Activated CD8-positive, alpha-beta memory T cell treated with anti-CD3 and anti-CD28 coated beads for 1 hour (primary cell): ENCODE measurements at places on chromosomes 5 and 9.

DNA sequence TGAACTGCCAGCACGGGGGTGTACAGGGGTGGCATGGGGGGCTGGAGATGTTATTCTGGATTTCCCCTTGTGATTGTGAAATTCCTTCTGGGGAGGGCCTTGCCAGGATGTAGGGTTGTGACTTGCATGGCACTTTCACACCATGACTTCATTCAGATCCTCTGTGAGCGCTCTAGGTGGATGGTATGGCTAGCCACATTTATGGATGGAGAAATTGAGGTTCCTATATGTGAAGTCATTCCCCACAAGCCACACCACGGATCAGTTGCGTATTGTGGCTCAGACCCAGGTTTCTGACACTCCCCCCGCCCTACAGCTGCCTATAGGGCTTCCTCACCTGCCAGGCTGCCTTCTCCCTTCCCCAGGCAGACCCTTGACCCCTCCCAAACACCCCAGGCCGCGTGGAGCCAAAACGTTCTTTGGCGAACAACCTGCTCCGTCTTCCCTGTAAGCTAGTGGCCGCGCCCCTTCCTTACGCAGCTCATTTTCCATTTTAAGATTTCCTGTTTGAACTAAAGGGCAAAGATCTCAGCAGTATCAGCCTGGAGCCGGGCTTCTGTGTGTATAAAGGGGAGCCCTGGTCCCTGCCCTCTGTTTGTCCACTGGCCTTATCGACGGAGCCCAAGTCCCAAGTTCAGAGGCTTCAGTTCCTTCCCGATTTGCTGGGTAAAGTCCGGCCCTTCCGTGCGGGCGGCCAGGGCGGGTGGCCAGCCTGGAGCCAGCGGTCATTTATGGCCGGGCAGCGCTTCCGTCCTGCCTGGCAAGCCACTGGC lies 97.8 kb upstream of the KLF4 start:
- DNase-seq = no peak

GRCh38 chr9:29006628-29007027 lies 1433.3 kb upstream of the C9orf72 start:
- DNase-seq = no peak

- no peak for DNase-seq
Measured at GRCh38 chr5:65041296-65042158, 272.8 kb downstream of the CWC27 start.

- DNase-seq = no peak
Measured at GRCh38 chr9:87898151-87898550, 15.5 kb downstream of the SPATA31E1 start.

DNA sequence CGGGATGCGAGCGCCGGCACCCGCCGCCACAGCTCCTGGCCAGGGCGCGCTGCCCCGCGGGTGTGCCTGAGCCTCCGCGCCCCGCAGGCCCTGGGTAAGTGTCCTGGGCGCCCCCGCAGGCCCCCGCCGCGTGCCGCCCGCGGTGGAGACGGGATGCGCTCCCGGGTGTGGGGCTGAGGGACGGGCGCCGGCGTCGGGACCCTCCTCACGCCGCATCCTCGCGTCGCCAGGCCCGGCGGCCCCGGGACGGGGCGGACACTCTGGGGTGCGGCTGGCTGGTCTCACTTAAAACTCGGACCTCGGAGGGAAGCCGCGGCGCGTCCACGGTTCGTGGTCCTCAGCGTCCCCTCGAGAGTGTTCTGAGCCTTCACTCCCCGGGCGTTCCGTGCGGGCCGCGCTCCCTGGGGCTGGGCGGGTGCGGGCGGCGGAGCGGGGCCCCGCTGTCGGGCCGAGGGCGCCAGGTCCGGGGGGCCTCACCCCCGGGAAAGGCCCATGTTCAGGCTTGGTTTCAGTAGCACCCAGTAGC lies 275 bp downstream of the AHRR start:
- no peak for DNase-seq

DNA sequence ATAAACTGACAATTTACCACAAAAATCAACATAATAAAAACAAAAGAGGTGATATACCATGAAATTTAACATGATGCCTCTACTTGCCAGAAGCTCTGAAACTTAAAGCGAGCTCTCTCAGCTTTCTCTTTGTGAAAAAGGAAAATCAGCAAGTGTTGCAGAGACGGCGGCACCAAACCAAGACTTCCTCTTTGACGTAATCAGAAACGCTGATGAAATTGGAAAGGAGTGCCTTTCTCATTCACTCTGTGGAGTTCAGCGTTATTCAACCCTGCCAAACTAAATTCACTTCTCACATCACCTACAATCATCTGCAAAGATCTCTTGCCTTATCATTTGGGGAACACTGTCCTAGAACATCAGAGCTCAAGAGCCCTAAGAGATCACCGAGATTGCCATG lies 32.2 kb downstream of the ANXA6 start:
- DNase-seq = no peak

DNA sequence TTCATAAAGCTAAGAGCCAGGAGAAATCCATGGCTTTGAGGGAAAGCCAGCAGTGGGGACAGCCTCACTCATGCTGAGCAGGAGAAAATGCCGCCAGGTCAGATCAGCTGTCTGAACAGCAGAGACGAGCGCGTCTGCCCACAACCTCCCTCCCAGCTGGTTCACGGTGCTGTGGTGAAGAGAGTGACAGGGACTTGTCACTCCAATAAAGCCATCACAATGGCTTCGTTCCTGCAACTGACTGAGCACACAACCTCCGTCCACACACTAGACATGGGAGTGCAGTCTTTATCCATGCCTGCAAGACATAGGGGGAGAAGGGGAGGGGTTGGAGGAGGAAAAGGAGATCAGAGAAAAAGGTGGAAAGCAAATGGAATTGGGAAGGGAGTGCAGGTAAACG lies 206.9 kb downstream of the GABBR2 start:
- DNase-seq = no peak

DNA sequence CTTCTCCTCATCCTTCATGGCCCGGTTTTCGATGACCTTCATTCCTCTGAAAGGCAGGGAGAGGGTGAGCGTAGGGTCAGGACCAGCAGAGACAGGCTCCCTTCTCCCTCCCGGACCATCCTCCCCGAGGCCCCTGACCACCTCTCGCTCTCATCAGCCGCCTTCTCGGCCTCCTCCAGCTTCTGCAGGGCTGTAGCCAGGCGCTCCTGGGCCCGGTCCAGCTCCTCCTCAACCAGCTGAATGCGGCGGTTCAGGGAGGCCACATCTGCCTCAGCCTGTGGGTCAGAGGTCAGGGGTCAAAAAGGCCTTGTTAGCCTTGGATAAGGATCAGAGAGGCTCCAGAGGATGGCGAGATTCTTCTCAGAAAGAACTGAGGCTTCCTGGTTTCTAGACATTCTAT lies 4.2 kb downstream of the TPM2 start:
- no peak for DNase-seq

DNA sequence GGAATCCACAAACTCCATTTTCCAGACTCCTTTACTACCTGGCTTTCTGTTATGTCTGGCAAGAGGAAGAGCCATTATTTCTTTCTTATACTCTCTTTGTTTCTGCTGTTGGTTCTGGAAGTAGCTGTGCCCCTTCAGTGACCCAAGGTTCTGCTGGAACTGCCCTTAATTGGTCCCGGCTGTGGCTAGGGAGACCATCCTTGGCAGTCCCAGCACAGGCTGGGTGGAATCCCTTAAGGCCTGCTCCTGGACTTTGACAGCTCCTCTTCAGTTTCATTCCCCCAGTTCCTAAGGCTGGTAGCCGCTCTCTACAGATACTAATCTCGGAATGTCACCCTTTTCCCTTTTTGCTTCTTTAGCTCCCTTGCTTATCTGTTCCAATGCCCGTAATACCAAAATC lies 81.9 kb upstream of the GLIS3 start:
- no peak for DNase-seq

- DNase-seq = no peak
Measured at GRCh38 chr9:72278959-72279358, 86.0 kb downstream of the ZFAND5 start.

GRCh38 chr9:68500457-68501381 lies 40.0 kb downstream of the TMEM252 start:
- no peak for DNase-seq

GRCh38 chr5:643351-643801 lies 31.2 kb downstream of the CEP72 start:
- no peak for DNase-seq

- DNase-seq = no peak
Measured at GRCh38 chr9:109459423-109459822, 38.7 kb downstream of the PTPN3 start.

DNA sequence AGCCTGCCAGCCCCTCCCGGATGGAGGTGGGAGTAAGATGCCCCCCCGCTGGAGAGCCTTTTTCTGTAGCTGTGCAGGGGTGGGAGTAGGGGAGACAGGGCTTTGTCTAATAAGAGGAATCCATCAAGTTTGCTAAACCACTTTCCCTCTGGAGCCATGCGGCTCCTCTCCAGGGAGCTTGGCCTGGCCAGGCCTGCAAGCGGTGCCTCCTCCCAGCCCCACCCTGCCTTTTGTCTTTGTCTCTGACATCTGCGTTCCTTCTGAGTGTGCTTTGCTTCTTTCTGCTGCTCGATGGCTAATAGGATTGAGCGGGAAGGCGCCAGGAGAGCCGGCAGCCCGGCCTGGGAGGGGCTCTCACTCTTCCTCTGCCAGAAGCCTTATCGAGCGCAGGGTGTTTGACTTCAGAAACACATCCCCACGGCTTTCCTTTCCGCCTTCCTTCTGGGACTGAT lies 26.7 kb upstream of the FCN1 start:
- DNase-seq = no peak

DNA sequence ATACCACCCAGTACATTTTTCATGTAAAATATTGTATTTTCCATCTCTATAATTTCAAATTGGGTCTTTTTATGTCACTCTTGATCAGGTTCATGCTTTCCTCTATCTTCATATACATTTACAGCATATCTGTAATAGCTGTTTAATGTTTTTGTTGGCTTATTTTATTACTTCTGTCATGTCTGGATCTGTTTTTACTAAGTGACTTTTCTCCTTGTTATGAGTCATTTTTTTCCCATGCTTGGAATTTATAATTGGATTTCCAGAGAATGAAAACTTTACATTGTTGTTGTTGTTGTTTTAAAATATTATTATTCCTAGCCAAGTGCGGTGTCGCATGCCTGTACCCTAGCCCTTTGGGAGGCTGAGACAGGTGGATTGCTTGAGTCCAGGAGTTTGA lies 5.6 kb upstream of the ADAMTS19 start:
- DNase-seq = no peak

GRCh38 chr5:113047234-113047633 lies 70.6 kb downstream of the DCP2 start:
- no peak for DNase-seq

GRCh38 chr5:143562935-143563334 lies 159.4 kb upstream of the NR3C1 start:
- no peak for DNase-seq

DNA sequence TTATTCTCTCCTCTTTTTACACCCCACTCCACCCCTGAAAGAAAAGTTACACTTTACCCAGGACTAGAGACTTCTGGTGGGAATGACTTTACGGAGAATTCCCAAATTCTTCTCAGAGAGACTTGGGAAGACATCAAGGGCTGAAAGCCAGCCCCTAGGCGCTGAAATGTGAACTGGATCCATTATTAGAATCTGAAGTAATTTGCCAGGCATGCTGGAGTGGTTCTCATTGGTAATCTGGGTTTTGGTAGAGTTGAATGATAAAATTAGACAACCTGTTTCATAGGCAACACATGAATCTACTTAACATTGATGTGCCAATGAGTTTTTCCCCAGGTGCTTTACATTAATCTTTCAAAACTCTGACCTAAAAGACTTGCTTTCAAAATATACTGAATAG lies 324.8 kb downstream of the ADAMTS6 start:
- DNase-seq = no peak

- no peak for DNase-seq
Measured at GRCh38 chr5:109146591-109146990, 263.2 kb downstream of the PJA2 start.

GRCh38 chr5:66582499-66583165 lies 13.6 kb upstream of the MAST4 start:
- no peak for DNase-seq

- DNase-seq = no peak
Measured at GRCh38 chr9:15519831-15520230, 9.1 kb upstream of the PSIP1 start.

GRCh38 chr5:179765400-179765799 lies 28.4 kb upstream of the LTC4S start:
- DNase-seq = no peak

- DNase-seq = no peak
Measured at GRCh38 chr9:27369591-27369990, 72.6 kb upstream of the EQTN start.

GRCh38 chr9:93081931-93082330 lies 14.1 kb upstream of the CARD19 start:
- DNase-seq = no peak

GRCh38 chr5:138615461-138615860 lies 40.3 kb upstream of the HSPA9 start:
- no peak for DNase-seq

DNA sequence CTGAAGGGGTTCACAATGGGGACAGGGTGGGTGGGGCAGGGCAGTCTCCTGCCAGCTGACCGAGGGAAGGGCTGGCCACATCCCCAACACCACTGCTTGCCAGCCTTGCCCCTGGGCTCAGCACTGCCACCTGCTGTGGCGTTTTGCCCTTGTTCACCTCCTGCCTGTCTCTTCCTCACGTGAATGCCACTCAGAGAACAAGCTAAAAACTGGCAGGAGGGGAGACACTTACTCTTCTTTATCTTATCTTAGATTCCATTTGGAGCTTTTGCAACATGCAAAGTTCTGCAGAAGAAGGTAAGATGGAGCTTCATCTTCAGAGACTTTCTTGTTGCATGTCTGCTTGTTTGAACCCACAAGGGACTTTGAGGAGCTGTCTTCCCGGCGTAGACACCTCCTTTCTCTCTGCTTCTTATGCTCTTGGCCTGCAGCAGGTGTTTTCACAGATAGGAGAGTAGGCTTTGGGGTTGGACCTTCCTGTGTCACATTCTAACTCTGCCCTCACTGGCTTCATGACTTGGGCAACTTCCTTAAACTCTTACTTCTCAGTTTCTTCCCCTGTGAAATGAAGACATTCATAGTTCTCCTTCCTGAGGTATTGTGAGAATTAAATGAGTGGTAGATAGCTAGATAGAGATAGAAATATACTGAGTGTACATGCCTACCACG lies 4.1 kb downstream of the LRSAM1 start:
- DNase-seq = no peak

DNA sequence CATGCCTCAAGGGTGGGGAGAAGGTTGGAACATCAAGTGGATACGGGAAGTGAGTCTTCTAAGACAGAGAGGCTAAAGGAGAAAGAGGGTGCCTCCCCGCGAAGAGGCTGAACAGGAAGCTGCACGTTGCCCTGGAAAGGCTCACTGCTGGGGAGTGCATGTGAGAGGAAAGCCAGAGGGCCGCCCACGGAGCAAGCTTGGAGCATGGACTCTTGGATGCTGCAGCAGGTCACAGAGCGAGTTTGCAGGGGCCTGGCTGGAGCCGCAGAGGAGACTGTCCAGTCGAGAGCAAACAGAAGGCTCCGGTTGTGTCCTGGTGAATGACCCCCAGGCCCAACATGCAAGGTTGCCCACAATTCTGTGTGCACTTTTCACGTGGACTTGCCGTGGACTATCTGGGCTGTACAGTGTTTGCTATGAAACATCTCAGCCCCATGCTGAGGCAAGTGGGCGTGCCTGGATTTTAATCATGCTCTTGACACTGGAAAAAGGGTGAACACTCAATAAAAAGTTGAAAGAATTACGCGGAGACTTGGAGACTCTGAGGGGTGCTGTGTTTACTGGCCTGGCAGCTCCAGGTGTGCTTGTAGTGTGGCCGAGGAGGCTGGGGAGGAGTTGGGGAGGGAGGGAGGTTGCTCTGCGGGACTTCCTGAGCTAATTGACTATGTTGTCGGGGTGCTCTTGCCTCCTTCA lies 54.5 kb upstream of the GARNL3 start:
- no peak for DNase-seq

GRCh38 chr5:149210225-149210624 lies 61.4 kb upstream of the AFAP1L1 start:
- DNase-seq = no peak

- no peak for DNase-seq
Measured at GRCh38 chr5:65024681-65025080, 256.0 kb downstream of the CWC27 start.
